ENCODE measurements at places on chromosomes 7 and 10.

DNA sequence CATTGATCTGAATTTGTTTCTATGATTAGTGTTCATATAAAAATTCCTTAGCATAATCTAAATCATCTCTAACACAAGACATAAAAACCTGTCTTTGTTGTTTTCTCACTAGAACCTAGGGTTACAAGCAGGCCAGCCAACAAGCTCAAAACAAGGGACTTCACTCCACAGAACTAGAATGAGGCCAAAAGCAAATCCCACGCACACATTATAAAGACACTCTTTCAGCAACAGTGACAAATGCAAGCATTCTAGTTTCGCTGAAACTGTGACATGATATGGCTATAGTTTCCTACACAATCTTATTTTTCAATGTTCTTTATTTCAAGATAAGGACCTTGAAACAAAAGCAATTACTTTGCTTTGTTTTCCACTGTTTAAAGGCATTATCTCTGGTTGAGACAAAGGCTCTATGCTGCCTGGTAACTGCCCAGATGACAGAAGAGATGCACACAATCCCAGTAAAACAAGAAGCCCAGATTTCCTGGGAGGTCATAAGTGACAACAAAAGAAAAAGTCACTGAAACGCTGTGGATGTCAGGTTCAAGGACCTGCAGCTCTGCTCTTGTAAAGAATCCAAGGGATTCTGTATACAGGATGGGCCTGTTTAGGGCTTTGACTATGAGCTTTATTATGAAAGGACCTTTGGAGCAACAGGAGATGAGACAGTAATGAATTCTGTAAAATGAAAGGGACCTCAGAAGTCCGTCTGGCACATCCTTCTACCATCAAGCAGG is 105.3 kb downstream of the SORCS1 start:
- no peak for DNase-seq

DNA sequence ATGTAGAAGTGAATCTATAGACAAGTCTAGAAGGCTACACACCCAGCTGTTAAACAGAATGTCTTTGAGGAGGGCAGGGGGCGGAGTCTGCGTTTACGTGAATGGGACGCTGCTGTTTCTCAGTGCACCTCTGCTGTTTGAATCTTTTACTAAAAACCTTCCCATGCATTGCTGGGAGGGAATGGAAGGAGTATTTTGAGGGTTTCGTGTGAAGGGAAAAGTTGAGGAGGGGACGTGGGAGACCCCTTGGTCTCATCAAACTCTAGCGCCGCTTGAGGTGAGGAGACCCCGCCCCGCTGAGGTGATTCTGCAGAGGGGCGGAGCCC is 492 bp upstream of the VCL start:
- DNase-seq = no peak

DNA sequence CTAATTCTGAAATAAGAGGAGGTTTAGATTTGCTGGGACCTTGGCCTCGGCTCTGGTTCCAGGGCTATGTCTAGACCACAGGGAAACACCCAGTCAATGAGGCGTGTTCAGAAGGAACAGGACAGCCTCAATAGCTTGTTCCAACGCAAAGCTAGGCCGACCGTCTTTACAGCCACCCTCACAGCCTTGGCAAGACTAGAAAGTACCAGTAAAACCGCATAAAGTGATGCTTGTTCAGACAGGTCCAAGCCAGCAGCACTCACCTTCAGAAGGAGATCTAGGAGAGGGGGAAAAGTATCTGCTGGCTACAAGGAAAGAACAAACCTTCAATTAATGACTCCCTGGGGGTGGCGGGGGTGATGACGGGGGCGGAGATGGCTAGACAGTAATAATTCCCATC is 50.1 kb upstream of the LMTK2 start:
- DNase-seq = no peak

- DNase-seq = no peak
Observed at GRCh38 chr7:73802459-73802858, 28.3 kb upstream of the CLDN4 start.

GRCh38 chr7:92647011-92647625 is 56.9 kb upstream of the FAM133B start:
- no peak for DNase-seq

DNA sequence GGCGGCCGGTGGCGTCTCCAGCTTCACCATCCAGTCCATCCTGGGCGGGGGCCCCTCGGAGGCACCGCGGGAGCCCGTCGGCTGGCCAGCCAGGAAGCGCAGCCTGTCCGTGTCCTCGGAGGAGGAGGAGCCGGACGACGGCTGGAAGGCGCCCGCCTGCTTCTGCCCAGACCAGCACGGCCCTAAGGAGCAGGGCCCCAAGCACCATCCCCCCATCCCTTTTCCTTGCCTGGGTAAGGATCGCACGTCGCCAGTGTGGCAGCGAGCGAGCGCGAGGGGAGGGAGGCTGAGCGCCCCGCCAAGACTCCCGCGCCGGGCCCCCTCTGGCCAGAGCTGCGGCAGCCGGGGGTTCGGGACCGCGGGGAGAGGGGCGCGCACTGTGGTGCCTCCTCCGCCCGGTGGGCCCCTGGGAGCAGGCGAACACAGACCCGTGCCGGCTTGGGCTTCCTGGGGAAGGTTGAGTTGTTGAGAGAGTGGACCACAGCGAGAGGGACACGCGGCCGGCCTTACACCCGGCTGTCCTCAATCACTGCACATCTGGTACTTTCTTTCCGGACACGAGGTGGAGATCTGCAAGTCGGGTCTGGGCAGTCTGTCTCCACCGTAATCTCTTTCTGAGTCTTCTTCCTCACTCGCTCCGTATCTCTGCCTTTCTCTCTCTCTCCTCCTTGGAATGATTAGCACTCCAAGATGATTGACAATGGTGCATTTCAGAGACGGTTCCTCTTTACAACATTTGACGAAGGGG is 652 bp downstream of the HMX2 start:
- DNase-seq = no peak

GRCh38 chr10:78460204-78460603 is 426.5 kb downstream of the RPS24 start:
- no peak for DNase-seq

- no peak for DNase-seq
Observed at GRCh38 chr10:14530465-14530864, 199.7 kb upstream of the FRMD4A start.

DNA sequence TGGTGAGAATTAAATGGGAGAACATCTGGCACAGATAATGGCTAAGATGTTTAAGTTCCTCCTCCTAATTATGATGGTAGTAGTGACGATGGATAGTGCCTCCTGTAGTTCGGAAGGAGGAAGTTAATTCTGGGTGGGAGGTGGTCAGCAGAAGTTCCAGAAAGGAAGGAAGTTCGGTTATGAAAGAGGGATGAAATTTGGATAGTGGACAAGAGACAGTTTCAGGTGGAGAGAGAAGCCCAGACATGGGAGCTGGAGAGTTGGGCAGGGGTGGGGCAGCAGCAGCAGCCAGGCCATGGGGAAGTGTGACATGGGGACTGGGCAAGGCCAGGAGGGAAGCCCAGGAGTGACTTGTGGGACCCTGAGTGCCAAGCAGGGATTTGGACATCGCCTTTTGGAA is 99.5 kb downstream of the CCNY start:
- no peak for DNase-seq

DNA sequence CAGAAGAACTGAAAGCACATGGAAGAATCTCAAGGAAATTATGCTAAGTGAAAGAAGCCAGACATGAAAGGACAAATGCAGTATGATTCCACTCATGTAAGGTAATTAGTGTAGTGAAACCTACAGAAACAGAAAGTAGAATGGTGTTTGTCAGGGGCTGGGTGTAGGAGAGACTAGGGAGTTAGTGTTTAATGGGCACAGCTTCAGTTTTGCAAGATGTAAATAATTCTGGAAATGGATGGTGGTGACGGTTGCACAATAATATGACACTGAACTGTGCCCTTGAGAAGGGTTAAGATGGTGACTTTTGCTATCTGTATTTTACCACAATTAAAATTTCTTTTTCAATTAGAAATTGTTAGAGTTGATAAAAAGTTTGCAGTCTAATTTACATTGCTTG is 157.3 kb upstream of the ADCY1 start:
- DNase-seq = no peak

Measured in activated T-helper 1 cell treated with Interleukin-2 at 50 U/mL for 16 hours (primary cell).